EH (cell line): ENCODE measurements at places on chromosomes 1 and 21.

DNA sequence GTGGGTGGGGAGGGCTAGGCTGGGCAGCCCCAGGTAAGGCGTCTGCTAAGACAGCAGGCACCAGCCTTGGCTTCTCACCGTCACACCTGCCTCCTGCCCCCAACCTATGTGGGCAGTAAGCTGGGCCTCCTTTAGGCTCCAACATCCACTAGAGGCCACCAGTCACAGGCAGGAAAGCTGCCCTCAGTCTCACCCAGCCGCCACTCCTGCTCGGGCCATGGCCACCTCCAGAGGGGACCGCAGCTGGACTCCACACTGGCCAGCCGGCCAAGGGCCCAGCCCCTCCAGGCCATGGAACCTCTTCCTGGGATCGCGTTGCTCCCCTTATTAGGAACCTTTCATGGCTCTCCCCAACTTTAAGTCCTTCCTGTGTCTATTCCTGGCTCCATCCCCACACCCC, 74.5 kb downstream of the MRPL37 start:
- no peak for DNase-seq

DNA sequence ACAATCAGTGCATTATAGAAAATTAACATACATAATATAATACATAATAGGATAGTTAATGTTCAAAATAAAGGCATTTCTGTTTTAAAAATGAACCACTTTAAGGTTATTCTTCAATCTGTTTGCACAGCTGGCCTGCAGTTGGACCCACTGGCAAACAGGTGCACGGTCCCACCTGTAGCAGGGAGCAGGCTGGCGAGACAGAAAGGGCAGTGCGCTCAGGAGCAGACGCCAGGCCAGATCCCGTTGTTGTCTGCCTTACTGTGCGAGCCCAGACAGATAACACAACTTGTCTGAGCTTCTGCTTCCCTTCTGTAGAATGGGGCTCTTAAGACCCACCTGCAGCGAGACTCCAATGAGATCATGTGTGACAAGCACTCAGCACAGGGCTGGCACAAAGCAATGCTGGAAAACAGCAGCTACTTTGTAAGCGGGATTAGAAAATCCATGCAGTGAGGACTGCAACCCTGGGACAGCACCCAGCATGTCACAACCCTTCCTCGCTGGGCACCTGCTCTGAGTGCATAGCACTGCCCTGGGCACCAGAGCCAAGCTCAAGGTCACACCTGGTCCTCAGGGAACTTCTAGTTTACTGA, 33.5 kb downstream of the VPS26C start:
- no peak for DNase-seq

GRCh38 chr21:26421724-26422123, 151.4 kb downstream of the CYYR1 start:
- no peak for DNase-seq

GRCh38 chr1:204709960-204710912, 24.7 kb upstream of the LRRN2 start:
- DNase-seq, result no peak

- peak; percentile 92 for DNase-seq
Observed at GRCh38 chr1:156725683-156726280, 2.5 kb upstream of the METTL25B start.

GRCh38 chr1:246772686-246773085, 48.5 kb downstream of the SCCPDH start:
- DNase-seq, result no peak

GRCh38 chr1:225561675-225562074, 91.2 kb downstream of the ENAH start:
- DNase-seq, result no peak

DNA sequence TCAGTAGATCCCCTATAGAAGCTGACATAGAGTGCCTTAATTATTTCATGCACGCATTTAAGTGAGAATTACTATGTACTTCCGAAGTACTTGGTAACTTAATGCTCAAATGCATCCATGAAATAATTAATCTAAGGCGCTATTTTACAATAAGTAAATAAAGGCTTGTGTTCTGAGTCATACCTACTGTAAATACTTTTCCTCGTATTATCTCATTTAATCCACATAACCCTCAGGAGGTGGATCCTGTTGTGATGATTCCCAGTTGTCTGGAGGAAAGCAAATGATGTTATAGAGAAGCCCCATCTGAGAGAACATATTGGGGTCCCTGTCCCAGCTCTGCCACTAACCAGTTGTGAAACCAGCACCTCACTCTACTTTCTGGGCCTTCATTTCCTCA, 16.4 kb downstream of the SUSD4 start:
- no peak for DNase-seq

DNA sequence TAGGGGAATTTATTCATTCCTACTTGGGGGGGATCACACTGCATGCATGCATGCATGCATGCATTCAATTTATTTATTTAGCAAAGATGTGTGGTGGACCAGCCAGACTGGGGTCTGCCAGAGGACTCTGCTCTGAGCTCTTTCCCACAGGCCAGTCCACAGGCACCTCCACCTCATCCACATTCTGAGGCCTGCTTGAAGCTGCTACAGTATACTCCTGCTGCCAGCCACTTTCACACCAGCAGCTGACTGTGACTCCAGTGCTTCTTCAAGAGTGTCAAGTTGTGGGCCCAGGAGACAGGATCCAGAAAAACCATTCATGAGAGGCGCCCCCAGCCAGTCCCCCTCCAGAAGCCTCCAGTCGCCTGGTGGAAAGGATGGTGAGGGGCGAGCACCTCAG, 30.9 kb downstream of the SSBP3 start:
- DNase-seq, result no peak

DNA sequence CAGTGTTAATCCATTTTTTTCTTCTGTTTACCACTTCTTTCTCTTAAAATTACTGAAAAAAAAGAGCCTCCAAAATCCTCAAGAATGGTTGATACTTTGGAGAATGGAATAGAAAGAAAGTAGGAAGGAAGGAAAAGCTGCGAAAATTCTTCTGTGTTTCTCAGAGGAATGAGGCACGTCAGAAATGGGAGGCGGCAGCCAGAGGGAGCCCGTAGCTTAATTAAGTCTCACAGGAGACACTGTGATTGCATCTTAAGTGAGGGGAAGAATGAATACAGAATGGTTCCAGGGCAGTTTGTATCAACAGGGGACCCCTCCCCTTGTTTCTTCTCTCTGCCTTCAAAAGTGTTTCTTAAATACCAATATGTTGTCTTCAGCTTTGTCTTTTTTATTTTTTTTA, 1099.5 kb downstream of the PLA2G4A start:
- DNase-seq, result peak; percentile 41

- no peak for DNase-seq
Observed at GRCh38 chr1:225750420-225750819, 27.2 kb upstream of the SRP9 start.

DNA sequence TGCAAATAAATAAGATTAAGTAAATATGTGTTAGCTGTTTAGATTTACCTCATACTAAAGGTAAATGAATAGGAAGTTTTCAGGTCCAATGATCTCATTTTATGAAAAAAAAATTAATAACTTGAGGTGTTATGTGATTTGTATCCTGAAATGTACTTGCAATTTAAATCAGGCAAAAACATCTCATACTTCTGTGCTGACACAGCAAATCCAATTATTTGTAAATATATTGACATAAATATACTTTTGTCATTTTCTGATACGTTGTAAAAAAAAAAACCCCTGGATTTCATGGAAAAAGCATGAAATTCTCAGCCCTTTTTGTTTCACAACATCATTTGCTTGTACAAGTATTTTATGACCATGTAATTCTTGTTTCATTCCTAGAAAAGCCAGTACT, 184.1 kb upstream of the NCAM2 start:
- no peak for DNase-seq

- DNase-seq, result peak; percentile 23
Observed at GRCh38 chr21:29697555-29698193, 242.1 kb downstream of the GRIK1 start.

- no peak for DNase-seq
Observed at GRCh38 chr1:228695015-228695955, 40.0 kb upstream of the RHOU start.

- no peak for DNase-seq
Observed at GRCh38 chr1:190022709-190023108, 455.0 kb downstream of the BRINP3 start.

- no peak for DNase-seq
Observed at GRCh38 chr1:147204080-147204479, 21.1 kb downstream of the FMO5 start.

GRCh38 chr1:46650491-46650890, 17.7 kb downstream of the ATPAF1 start:
- DNase-seq, result no peak

- peak; percentile 77 for DNase-seq
Observed at GRCh38 chr1:50603274-50604271, 180.3 kb upstream of the DMRTA2 start.

DNA sequence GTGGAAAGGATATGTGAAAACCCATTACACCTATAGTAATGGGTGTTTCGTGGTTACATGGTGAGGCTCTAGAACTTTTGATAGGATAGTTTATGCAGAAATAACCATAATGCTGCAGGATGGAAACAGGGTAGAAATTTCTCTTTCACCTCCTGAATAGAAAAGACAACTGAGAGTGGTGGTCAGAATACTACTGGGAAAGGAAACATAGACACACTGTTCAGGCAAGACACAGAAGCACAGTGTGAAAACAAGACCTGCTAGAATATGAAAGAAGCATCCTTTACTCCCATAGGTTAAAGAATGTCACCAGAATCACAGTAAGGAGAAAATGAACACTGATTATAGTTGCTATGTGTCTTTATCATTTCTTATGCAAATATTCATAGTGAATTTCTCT, 496.6 kb downstream of the DPYD start:
- DNase-seq, result no peak

- DNase-seq, result peak; percentile 75
Observed at GRCh38 chr1:154863315-154864174, 6.5 kb downstream of the KCNN3 start.

DNA sequence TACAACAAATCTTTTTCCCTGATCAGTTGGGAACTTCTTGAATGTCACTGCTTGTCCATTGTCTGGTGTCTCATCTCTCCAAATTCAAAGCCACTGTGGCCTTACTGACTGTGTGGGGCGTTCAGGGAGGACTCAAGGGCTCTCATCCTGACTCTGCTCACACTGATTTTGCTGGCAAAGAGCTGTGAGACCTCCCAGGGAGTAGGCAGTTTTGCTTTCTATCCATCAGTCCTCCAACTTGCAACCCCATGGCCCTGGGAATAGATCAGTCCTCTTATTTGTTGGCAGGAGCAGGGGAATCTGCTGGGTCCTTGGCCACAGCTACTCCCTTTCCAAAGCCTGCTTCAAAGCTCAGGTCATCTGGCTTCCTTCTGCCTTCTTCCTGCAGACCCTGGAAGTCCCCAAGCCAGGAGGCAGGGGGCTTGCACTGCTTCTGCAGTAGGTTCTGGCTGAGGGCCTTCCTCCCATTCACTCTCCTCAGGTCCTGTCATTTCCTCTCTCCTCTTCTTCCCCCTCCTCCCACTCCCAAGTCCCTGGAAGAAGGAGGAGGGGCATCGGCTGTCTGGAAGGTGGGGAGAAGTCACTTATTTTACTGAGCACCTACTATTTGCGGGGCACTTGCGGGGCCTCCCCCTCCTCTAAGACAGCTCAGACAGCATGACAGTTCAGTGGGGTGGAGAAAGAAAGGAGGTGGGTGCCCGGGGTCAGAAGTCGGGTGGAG, 876 bp upstream of the NAV1 start:
- peak; percentile 67 for DNase-seq

- DNase-seq, result peak; percentile 84
Observed at GRCh38 chr1:39089931-39090521, 63.9 kb downstream of the NDUFS5 start.

- no peak for DNase-seq
Observed at GRCh38 chr1:56380531-56380930, 198.8 kb downstream of the PLPP3 start.

- no peak for DNase-seq
Observed at GRCh38 chr1:3217979-3218679, 149.1 kb downstream of the PRDM16 start.

DNA sequence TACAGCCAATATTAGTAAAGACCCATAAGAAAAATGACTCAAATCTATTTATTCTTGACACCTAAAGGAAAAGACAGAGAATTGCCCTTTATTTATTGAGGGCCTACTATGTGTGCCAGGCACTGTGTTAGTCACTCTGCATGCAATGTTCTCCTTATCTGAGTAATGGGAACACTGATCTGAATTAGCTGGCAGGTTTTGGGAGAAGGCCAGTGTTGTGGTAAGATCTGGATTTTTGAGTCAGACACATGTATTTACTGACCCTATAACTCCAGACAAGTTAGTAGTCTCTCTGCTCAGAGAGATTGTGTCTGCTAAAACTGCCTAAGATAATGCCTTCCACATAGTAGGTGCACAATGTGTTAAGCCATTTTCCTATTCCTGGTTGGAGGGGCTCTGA, 17.3 kb downstream of the LCE4A start:
- DNase-seq, result no peak

- DNase-seq, result peak; percentile 92
Observed at GRCh38 chr1:235074523-235075047, 54.1 kb downstream of the TOMM20 start.

- no peak for DNase-seq
Observed at GRCh38 chr1:225820522-225821120, 10.7 kb downstream of the EPHX1 start.

- no peak for DNase-seq
Observed at GRCh38 chr21:21002153-21002552, 3.9 kb downstream of the NCAM2 start.

DNA sequence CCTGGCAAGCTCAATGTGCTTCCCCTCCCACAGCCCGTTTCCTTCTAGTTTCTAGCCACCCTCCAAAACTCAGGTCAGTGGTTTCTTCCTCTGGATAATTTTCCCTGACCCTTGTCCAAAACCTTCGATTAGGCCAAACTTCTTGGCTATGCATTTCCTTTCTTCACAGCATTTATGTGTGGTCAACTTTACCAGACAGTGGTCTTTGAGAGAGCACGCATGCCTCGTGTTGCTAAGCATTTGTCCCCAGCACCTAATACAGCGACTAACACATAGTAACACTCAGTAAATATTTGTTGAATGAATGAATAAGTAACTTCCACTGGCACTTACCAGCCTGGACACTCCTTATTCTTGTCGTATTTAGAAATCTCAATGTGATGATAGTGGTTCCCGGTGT, 610.7 kb downstream of the PLPP3 start:
- no peak for DNase-seq

GRCh38 chr21:38716088-38716487, 89.6 kb upstream of the ETS2 start:
- DNase-seq, result no peak

DNA sequence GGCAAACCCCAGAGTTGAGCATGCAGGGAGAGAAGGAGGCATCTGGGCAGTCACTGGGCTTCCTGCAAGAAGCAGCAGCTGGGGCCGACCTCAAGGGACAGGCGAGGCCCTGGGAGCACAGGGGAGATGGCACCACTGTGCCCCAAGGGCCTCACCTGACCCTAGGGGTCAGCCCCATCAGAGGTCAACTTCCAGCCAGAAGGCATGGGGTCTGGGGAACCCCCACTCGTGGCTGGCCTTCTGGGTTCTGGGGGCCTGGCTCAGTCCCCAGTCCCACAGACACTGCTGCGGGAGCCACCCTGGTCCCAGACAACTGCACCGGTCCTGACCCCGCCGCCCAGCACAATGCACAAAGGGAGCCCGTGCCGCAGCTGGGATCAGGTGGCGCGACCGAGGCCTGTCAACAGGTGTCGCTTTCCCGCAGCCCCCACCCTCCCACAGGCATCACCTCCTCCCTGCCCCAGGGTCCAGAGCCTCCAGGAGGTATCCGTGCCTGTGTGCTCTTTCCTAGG, 6.2 kb downstream of the WNT9A start:
- no peak for DNase-seq

- no peak for DNase-seq
Observed at GRCh38 chr1:25907601-25908000, 1.4 kb upstream of the STMN1 start.

GRCh38 chr1:102032534-102032933, 35.8 kb upstream of the OLFM3 start:
- DNase-seq, result no peak
